ENCODE measurements at places on chromosomes 2 and 18.

GRCh38 chr2:136062066-136062837 is 55.7 kb downstream of the CXCR4 start:
- H3K4me3 ChIP-seq, result no peak overlapping the region
- DNase-seq, result no peak
- no peaks in the 10 kb centered on the region for H3K36me3 ChIP-seq
- no peaks in the 10 kb centered on the region for H3K27me3 ChIP-seq
- H3K27ac ChIP-seq, result no peak overlapping the region

DNA sequence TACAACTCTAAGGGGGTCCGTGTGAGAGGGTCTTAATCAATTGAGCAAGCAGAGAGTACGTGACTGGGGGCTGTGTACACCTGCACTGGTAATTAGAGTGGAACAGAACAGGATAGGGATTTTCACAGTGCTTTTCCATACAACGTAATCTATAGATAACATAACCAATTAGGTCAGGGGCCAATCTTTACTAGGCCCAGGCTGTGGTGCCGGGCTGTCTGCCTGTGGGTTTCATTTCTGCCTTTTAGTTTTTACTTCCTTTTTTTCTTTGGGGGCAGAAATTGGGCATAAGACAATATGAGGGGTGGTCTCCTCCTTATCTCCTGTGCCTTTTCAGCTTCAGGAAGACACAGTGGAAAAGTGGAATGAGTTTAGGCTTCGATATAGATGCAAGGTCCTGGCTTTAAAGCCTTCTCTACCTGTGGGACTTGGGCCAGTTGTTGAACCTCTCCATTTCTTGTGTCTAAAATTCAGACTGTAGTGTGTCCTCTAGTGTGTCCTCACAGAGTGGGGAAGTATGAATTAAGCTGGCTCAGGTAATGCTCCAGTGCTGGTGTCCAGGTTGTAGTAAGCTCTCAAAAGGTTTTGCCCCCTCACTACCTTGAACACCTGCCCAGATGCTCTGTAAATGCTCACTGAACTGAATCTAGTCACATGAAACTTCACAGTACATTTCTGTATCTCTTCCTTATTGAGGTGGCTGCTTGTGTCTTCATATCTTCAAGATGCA is 422.8 kb downstream of the SETBP1 start:
- no peaks in the 10 kb centered on the region for H3K36me3 ChIP-seq
- H3K4me3 ChIP-seq, result no peak overlapping the region
- no peak overlapping the region for H3K27ac ChIP-seq
- DNase-seq, result no peak

GRCh38 chr18:23824669-23825068 is 135.4 kb downstream of the LAMA3 start:
- no peak overlapping the region for H3K4me3 ChIP-seq
- H3K4me1 ChIP-seq, result peaks cover 17% of the 10 kb centered on the region
- peak; percentile 55 for DNase-seq
- H3K27me3 ChIP-seq, result no peaks in the 10 kb centered on the region
- no peaks in the 10 kb centered on the region for H3K36me3 ChIP-seq
- H3K27ac ChIP-seq, result no peak overlapping the region

GRCh38 chr2:240741091-240741490 is 49.4 kb downstream of the AQP12A start:
- no peaks in the 10 kb centered on the region for H3K4me1 ChIP-seq
- H3K27ac ChIP-seq, result no peak overlapping the region
- no peaks in the 10 kb centered on the region for H3K36me3 ChIP-seq
- no peak for DNase-seq
- H3K4me3 ChIP-seq, result no peak overlapping the region

DNA sequence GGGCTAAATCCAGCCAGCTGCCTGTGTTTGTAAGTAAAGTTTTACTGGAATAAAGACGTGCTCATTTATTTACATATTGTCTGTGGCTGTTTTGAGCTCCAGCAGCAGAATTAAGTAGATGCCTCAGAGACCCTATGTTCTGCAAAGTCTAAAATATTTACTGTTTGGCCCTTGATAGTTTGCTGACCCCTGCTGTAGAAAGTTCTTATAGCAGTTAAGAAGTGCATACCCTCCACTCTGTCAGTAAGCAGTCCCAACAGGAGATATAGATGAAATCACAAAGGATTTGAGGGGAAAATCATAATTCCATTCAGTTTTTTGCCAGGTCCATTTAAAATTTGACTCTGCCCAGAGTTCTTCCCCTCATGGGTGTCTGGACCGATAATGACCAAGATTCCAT is 50.1 kb upstream of the ITM2C start:
- no peaks in the 10 kb centered on the region for H3K27me3 ChIP-seq
- H3K27ac ChIP-seq, result no peak overlapping the region
- no peaks in the 10 kb centered on the region for H3K4me1 ChIP-seq
- H3K36me3 ChIP-seq, result peaks cover 57% of the 10 kb centered on the region
- DNase-seq, result peak; percentile 10

DNA sequence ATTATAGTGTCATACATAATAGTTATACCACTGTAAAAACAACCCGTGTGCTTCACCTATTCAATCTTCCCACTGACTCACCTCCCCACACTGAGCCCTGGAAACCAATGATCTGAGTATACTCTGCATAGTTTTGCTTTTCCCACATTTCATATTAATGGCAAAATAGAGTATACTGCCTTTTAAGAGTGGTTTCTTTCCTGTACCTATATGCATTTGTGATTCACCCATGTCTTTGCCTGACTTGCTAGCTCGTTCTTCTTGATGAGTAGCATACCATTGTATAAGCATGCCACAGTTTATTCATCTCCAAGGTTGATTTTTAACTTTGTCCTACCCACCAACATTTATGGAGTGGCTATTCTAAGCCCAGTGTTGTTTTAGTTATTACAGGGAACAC is 686.4 kb downstream of the PLCL1 start:
- H3K4me3 ChIP-seq, result no peak overlapping the region
- H3K36me3 ChIP-seq, result no peaks in the 10 kb centered on the region
- no peak overlapping the region for H3K27ac ChIP-seq
- DNase-seq, result no peak

- no peak overlapping the region for H3K4me3 ChIP-seq
- H3K27me3 ChIP-seq, result no peaks in the 10 kb centered on the region
- DNase-seq, result no peak
- H3K4me1 ChIP-seq, result peaks cover 10% of the 10 kb centered on the region
- no peaks in the 10 kb centered on the region for H3K36me3 ChIP-seq
Observed at GRCh38 chr2:74031221-74031620, 46.5 kb downstream of the TET3 start.

DNA sequence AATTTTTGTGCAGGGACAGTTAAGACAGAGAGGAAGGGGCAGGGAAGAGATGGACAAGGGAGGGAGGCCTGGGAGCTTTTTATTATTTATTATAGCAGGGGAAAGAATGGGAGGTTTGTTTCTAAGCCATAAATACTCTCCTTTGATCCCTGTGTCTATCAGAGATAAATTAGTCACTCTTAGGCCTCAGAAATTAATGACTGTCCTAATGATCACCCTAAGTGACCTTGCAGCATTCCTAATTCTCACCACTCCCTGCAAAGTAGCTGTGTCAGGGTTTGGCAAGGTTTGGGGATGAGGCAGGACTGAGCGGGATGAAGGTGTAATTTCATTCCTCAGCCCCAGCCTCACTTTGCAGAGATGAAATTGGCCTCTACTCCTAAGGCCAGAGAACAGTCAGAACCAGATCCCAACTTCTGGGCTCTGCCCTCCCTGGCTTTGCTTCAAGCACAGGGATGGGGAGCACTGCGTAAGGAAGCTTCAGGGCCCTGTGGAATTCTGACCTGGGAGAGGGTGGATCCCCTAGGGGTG is 95.0 kb downstream of the TMEM17 start:
- H3K36me3 ChIP-seq, result no peaks in the 10 kb centered on the region
- DNase-seq, result no peak
- peaks cover 12% of the 10 kb centered on the region for H3K4me1 ChIP-seq
- no peak overlapping the region for H3K4me3 ChIP-seq

GRCh38 chr18:77969972-77970371 is 720.3 kb downstream of the GALR1 start:
- H3K27ac ChIP-seq, result no peak overlapping the region
- H3K27me3 ChIP-seq, result no peaks in the 10 kb centered on the region
- no peak for DNase-seq

GRCh38 chr2:191620144-191620543 is 57.8 kb upstream of the NABP1 start:
- H3K27me3 ChIP-seq, result no peaks in the 10 kb centered on the region
- H3K4me3 ChIP-seq, result no peak overlapping the region
- no peaks in the 10 kb centered on the region for H3K36me3 ChIP-seq
- peak; percentile 88 for DNase-seq
- no peak overlapping the region for H3K27ac ChIP-seq

DNA sequence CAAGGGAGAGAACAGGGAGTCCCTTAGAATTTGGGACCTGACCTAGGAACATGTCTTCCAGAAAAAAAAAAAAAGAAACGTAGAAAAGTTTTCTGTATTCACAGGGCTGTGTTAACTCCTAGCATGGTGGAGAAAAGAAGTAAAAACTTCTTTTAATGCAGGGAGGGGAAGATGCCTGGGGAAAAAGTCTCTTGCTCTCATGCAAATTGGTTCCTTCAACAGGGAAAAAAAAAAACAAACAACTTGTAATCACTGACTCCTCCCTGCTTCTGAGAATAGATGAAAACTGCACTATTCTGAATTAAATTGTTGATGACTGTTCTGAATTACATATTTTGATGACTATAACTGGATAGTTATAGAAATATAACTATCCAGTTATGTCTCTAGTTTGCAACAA is 933.2 kb downstream of the TRIB2 start:
- no peaks in the 10 kb centered on the region for H3K27me3 ChIP-seq
- no peak for DNase-seq
- peaks cover 6% of the 10 kb centered on the region for H3K4me1 ChIP-seq
- H3K4me3 ChIP-seq, result no peak overlapping the region
- no peak overlapping the region for H3K27ac ChIP-seq
